Breast epithelium (tissue), 4 donors: ENCODE measurements at places on chromosomes 5 and 9.

GRCh38 chr5:62289813-62290212 lies 16.2 kb upstream of the KIF2A start:
- DNase-seq, result no peak

GRCh38 chr5:136067422-136067821 lies 38.6 kb downstream of the TGFBI start:
- no peak for DNase-seq

- no peak for DNase-seq
Observed at GRCh38 chr5:152372875-152373274, 32.2 kb downstream of the NMUR2 start.

GRCh38 chr9:73327149-73327548 lies 175.5 kb downstream of the ANXA1 start:
- no peak for DNase-seq

- DNase-seq, result no peak
Observed at GRCh38 chr5:53537711-53538110, 22.7 kb upstream of the NDUFS4 start.

GRCh38 chr5:16690243-16690852 lies 73.6 kb upstream of the RETREG1 start:
- DNase-seq, result no peak

GRCh38 chr9:81690251-81690851 lies 1.0 kb upstream of the TLE1 start:
- DNase-seq, result peak; percentile 87

DNA sequence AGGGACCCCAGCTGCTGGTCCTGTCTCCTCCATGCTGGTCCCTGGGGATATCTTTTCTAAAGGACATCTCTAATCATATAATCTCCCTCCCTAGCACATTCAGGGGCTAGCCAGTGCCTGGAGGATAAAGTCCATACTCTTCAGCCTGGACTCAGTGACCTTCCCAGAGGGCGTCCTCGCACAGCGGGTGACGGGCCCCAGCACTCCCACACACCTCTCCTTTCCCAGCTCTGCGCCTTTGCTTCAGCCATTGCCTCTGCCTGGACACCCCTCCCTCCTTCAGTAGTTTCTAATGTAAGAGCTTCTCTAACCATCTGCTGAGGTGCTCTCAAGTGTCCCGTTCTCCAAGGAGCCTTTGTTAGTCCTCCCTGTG lies 15.2 kb upstream of the TNIP1 start:
- DNase-seq, result no peak

GRCh38 chr9:70484232-70485130 lies 70.0 kb upstream of the KLF9 start:
- no peak for DNase-seq
